Pulmonary artery endothelial cell (primary cell): ENCODE measurements at places on chromosomes 16 and 17. TPM values are rescaled to one million over a fixed set of nuclear protein-coding genes. Genes with fewer than 3 reads are reported as not detected.

HBZ gene
- not detected in 2 replicates for total RNA-seq

HEATR9 gene
- total RNA-seq: not detected in 2 replicates

CDK5RAP3 gene
- 68.2 and 75.8 TPM in 2 replicates for total RNA-seq

KRT23 gene
- not detected in 2 replicates for total RNA-seq

C16orf96 gene
- not detected in 2 replicates for total RNA-seq

TEKT3 gene
- total RNA-seq: not detected in 2 replicates

CACNG3 gene
- total RNA-seq: not detected in 2 replicates

ZNF821 gene
- 4.7 and 5.2 TPM in 2 replicates for total RNA-seq

TP53TG3B gene
- total RNA-seq: not detected in 2 replicates

HBA2 gene
- not detected in 2 replicates for total RNA-seq

CRYM gene
- not detected in 2 replicates for total RNA-seq

HASPIN gene
- total RNA-seq: 8.9 and 14.9 TPM in 2 replicates

MEOX1 gene
- not detected in 2 replicates for total RNA-seq

HOXB1 gene
- total RNA-seq: not detected in 2 replicates

MMP28 gene
- 4.3 and 7.2 TPM in 2 replicates for total RNA-seq

C17orf100 gene
- total RNA-seq: 0.35 and 0.40 TPM in 2 replicates

CDH13 gene
- total RNA-seq: 62.3 and 138 TPM in 2 replicates

PRSS21 gene
- 0.73 TPM in 1 of 2 replicates, not detected in the other for total RNA-seq

ODAD4 gene
- total RNA-seq: 0.07 and 0.13 TPM in 2 replicates

PLK1 gene
- 22.4 and 47.7 TPM in 2 replicates for total RNA-seq

C1QTNF8 gene
- not detected in 2 replicates for total RNA-seq

CCT6B gene
- total RNA-seq: 0.11 and 0.59 TPM in 2 replicates

IKZF3 gene
- not detected in 2 replicates for total RNA-seq

DNAH2 gene
- under 0.01 and 0.07 TPM in 2 replicates for total RNA-seq

KRT31 gene
- total RNA-seq: not detected in 2 replicates

SPATA22 gene
- total RNA-seq: 0.07 TPM in 1 of 2 replicates, not detected in the other

MYL4 gene
- total RNA-seq: 0.33 and 0.81 TPM in 2 replicates

DERL2 gene
- 25.7 and 41.2 TPM in 2 replicates for total RNA-seq

MATCAP1 gene
- 11.7 and 12.8 TPM in 2 replicates for total RNA-seq

CLDN6 gene
- total RNA-seq: not detected in 2 replicates

XYLT1 gene
- total RNA-seq: 0.14 and 0.92 TPM in 2 replicates

MOSMO gene
- 25.4 and 26.3 TPM in 2 replicates for total RNA-seq

COG4 gene
- 68.3 and 94.5 TPM in 2 replicates for total RNA-seq

ARHGAP23 gene
- total RNA-seq: 44.8 and 45.1 TPM in 2 replicates

CMTR2 gene
- 24.8 and 28.8 TPM in 2 replicates for total RNA-seq

LGALS9B gene
- total RNA-seq: not detected in 2 replicates

NOTUM gene
- 0.07 TPM in 1 of 2 replicates, not detected in the other for total RNA-seq

DLX4 gene
- total RNA-seq: not detected in 2 replicates

AOC2 gene
- 0.26 and 0.49 TPM in 2 replicates for total RNA-seq

CES3 gene
- total RNA-seq: not detected in 2 replicates

RFNG gene
- total RNA-seq: 25.7 and 29.9 TPM in 2 replicates

LRRC3C gene
- not detected in 2 replicates for total RNA-seq

GPR142 gene
- total RNA-seq: not detected in 2 replicates

CYTH1 gene
- total RNA-seq: 44.1 and 53.9 TPM in 2 replicates

MILR1 gene
- 3.3 and 4.6 TPM in 2 replicates for total RNA-seq

CSH2 gene
- not detected in 2 replicates for total RNA-seq

BCL6B gene
- total RNA-seq: 101 and 117 TPM in 2 replicates

TMEM238L gene
- total RNA-seq: not detected in 2 replicates

LHX1 gene
- not detected in 2 replicates for total RNA-seq

GRIN2C gene
- 0.07 and 0.21 TPM in 2 replicates for total RNA-seq
